ENCODE measurements at places on chromosomes 6 and 20.

DNA sequence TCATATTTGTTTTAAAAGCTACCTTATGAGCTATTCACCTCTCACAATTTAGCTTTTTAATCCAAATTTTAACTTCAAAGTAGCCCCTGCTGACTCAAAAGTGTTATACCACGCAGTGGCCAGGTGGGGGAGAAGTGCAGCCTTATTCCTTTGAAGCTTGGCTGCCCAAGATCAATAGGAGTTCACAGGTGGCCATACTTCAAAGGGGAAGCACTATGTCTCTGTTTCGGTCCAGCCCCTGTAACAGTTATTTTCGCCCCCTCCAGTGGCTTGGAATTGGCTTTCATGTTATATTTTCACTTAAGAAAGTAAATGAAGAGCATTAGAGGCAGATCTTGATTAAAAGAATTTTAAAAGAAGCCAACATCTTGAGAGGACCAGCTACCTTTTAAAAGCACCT, 608.4 kb downstream of the EPHA7 start:
- DNase-seq = no peak

- no peak for DNase-seq
Measured at GRCh38 chr6:33863084-33863483, 59.3 kb upstream of the MLN start.

GRCh38 chr6:35782424-35782823, 1.6 kb downstream of the CLPSL1 start:
- no peak for DNase-seq

DNA sequence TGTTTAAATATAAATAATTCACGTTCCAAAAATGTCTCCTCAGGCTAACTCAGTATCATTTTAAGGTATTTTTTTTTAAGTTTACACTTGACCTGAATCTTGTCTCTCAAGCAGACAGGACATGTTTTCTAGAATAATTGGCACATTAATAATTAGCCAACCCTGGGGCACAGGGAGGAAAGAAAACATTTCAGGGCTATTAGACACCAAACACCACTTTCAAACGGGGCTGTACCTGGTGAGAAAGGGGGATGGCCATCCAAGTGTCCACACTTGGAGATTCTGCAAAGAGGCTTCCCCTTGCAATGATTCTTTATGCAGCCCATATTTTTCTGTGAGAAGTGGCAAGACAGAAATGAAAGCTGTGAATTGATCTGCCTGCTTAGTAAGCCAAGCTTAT, 560.8 kb downstream of the CD109 start:
- DNase-seq = no peak

- no peak for DNase-seq
Measured at GRCh38 chr6:123462152-123462551, 174.6 kb downstream of the TRDN start.

- DNase-seq = no peak
Measured at GRCh38 chr6:151313066-151313491, 73.3 kb downstream of the AKAP12 start.

All from effector memory CD8-positive, alpha-beta T cell (primary cell).